ENCODE measurements at places on chromosomes 4 and X.

DNA sequence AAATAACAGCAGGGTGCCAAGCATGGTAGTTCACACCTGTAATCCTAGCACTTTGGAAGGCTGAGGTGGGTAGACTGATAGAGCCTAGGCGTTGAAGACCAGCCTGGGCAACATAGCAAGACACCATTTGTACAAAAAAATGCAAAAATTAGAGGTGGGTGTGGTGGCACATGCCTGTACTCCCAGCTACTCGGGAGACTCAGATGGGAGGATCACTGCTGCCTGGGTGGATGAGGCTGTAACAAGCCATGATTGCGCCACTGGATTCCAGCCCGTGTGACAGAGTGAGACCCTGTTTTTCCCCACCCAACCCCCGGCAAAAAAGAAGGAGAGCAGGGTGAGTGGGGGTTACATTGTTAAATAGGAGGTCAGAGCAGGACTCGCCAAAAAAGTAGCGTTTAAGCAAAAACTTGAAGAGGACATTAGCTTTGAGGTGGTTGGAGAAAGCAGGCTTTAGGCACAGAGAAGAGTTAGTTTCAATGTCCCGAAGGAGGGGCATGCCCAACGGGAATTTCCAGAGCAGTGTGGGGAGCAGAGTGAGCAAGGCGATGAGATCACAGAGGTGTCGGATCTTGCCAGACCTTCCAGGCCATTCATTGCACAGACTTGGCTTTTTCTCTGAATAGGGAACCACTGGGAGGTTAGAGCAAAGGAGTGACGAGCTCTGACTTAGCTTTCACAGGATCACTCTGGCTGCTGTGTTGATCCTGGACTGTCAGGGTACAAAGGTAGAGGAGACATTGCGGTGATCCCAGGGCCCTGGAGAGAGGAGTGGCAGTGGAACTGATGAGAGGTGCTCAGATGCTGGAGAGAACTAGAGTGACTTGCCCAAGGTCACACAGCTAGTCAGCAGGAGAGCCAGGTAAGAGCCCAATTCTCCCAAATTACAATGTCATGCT, 70.6 kb downstream of the TRAPPC11 start:
- no peak for DNase-seq

GRCh38 chrX:153609917-153610835, 11.2 kb upstream of the CCNQ start:
- DNase-seq, result peak; percentile 77

DNA sequence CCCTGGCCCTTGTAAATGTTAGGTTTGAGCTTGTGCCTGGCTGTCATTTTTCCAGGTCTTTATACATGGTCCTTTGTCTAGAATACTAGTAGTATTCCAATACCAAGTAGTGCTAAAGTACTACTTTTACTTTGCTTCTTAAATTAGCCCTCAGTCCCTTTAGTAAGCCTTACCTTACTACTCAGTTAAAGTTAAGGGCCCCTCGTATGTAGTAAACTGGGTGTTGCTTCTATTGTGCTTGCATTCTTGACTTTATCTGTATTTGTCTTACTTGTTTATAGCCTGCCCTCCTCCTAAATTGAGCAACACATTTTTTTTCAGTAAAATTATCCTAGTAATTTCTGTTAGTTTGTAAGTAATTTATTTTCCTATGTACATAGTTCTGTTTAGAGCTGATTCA, 25.2 kb downstream of the CLCN3 start:
- no peak for DNase-seq

- no peak for DNase-seq
These were observed 382.8 kb upstream of the CTSO start for GRCh38 chr4:156336511-156336910.

DNA sequence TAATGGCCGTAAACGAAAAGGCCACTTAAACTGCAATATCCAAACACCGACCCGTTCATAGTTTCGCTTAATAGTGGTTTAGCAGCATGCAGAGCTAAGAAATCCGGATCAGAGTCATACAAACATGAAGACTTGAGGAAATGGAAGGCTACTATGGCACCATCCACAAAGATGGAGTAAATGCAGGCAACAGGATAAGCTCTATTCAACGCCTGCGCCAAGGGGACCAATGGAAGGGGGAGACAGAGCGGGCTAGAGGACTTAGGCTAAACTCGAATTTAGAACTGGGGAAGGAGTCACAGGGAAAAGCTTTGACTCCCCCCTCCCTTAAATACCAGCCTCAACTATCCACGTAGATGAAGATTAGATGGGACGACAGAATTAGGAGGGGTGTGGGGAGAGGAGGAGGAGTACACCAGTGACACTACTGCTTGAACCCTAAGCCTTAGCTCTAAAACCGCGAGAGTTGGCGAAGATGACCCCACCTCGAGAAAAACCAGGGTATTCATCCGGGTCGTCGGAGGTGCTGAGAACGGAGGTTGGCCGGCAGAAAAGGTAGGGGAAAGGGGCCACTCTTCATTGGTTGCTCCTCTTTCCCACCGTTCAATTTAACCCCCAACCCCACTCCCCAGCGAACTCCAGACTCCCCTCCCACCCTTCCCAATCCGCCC, 3.5 kb downstream of the HUWE1 start:
- DNase-seq, result peak; percentile 8

DNA sequence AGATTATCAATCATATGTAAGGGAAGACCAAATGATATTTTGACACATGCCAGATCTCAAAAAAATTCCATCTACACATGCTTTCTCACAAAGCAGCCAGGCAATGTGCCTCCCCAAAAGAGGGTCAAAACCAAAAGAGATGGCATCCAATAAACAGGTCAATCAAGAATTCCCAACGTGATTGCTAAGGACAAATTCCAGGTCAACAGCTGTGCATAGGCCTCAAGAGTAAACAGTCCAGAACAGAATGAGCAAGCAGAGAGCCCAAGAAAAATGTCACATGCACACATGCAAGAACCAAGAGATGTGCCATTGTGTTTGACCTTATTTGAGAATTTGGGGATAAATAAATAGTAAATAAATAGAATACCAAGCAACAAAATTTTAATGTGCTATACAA, 136.7 kb downstream of the APBB2 start:
- no peak for DNase-seq

- no peak for DNase-seq
These were observed 1.7 kb upstream of the GPR143 start for GRCh38 chrX:9767375-9767774.

DNA sequence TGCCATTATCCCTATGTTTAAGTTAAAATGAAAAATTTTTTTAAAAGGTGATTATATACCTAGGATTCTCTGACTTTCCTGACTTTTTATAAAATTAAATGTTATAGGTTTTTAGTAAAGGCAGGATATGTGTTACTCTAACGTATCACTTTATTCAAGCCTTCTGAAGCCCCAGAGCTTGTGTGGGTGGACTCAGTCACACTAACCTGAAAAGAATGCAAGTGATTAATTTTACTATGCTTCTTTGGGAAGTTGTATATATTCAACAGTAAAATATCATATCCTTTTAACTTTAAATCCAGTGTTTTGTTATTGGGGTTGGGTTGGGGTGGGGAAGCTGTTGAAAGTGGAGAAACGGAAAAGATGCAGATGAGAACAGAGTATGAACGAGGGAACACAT, 22.8 kb downstream of the PDLIM3 start:
- DNase-seq, result no peak

- DNase-seq, result no peak
These were observed 687.2 kb downstream of the FAM133A start for GRCh38 chrX:94361241-94361640.

DNA sequence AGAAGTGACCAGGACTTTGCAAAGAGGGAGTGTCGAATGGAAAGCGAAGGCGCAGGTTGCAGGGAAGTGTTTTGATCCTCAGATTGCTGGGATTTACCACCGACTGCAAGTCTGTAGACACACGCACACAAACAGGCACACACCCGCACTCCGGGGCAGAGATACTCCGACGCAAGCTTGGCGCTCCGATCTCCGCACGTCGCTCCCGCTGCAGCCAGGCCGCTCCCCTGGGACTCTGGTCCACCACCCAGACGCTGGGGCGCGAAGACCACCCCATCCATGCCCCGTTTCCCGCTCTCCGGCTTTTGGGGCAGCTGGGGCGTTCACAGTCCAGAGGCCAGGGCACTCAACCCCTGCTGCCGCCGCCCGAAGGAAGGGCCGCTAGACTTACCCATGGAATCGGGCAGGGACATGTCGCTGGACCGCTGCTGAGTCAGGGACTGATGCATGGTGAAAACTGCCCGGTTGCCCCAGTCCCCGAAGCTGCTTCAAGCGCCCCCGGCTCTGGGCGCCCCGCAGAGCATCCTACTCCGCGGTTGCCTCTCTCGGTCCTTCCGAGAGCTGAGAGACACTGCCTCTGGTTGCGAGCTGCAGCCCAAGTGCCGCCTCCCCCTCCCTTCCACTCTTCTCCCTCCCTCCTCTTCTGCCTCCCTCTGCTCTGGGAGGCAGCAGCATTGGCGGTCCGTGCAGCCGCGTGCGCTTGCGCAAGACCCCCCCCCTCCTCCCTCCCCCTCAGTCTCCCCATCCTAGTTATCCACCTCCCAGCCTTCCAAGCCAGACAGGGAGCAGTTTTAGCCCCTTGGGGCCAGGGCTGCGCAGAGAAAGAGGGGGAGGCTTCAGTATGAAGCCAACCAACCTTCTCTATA, at the start of gene TMEM255A:
TSS of gene TMEM255A (minus strand) at position 601 of the 866 bp plus-strand sequence. CDS start at position 449, 152 bp downstream.
- DNase-seq, result peak; percentile 22

GRCh38 chrX:40465735-40466551, 114.8 kb upstream of the ATP6AP2 start:
- DNase-seq, result no peak

DNA sequence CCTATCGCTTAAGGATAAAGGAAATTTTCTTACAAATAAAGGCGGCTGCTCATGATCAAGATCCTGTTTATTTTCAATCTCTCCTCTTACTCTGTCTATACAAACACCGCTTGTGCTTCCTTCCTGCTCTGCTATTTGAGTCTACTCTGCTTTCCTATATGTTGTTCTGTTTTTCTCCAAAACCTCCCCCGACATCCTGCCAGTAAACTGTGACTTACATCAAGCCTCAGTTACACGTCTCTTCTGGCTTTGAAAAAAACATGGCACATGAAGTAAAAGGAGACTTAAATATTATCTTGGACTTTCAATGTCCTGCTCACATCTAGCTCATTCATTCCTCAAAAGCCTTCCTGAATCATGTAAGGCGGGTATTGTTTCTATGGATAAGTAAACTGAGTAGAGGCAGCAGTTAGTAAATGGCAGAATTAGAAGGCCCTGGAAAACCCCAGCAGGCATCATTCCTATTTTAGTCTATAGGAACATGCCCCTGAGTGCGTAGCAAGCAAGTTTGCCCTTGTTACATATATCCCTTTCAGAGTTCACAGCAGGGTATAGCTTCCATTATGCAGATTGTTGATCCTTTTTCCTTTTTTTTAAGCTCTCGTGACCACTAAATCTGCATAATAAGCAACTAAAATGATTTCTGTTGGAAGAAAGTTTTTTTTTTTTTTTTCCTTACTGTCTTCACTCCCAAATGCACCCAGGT, 280.1 kb downstream of the RAPGEF2 start:
- no peak for DNase-seq

DNA sequence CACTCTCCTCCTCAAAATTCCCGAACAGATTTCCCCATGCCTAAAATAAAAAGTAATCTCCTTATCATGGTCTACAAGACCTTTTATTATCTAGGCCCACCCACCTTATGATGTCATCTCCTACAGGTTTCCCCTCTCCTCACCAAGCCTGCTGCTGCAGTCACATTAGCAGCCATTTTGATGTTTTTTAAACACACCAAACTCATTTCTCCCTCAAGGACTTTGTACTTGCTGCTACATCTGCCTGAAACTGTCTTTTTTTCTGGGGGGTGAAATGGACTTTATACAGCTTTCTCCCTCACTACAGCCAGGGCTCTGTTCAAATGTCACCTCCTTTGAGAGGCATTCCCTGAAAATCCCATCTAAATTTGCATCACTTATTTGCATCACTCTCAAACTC, 90.2 kb upstream of the TAB3 start:
- DNase-seq, result no peak

- no peak for DNase-seq
These were observed 231.5 kb downstream of the SLC7A11 start for GRCh38 chr4:138010639-138011038.

DNA sequence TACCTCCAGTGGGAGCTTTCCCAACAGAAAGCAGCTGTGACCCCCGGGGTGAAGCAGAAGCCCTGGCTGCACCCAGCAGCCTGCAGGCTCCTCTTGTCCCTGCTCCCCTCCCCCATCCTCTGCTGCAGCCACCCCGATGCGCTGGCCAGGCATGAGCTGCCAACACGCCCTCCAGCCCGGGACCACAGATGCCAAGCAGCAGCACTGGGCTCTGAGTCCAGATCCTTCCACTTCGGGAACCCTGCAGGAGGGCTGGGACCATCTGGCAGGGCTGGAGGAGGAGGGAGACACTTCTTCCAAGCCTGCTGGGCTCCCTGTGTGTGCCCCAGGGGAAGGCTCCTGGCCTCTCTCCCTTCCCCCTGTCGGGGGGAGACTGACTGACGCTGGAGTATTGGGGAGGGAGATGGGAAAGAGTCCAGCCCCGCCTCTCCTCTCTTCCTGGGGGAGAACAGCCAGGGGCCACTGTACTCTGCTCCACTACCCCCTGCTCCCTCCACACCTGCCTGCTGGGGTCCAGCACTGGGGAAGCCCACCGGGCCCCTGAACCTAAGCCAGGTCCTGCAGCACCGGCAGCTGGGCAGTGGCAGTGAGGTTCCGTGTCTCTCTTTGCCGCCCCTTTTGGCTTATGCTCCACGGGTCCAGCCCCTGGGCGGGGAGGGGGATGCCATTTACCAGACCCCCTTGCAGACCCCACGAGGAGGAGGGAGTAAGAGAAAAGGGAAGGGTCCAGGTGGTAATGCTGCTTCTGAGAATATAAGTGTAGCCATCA, 55.7 kb downstream of the PPP2R2C start:
- peak; percentile 56 for DNase-seq

- DNase-seq, result no peak
These were observed 1012.5 kb upstream of the LCORL start for GRCh38 chr4:19033816-19034733.

DNA sequence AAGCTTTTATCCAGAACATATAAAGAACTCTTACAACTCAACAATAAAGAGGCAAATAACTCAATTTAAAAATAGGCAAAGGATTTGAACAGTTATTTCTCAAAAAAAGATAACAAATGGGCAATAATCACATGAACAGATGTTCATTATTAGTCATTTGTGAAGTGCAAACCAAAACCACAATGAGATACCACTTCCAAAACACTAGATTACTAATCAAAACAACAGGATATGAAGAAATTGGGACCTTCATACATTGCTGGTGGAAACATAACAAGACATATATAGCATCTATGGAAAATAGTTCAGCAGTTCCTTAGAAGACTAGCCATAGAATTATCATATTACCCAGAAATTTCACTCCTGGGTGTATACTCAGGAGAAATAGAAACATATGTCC, 224.6 kb downstream of the FBXO8 start:
- DNase-seq, result no peak

DNA sequence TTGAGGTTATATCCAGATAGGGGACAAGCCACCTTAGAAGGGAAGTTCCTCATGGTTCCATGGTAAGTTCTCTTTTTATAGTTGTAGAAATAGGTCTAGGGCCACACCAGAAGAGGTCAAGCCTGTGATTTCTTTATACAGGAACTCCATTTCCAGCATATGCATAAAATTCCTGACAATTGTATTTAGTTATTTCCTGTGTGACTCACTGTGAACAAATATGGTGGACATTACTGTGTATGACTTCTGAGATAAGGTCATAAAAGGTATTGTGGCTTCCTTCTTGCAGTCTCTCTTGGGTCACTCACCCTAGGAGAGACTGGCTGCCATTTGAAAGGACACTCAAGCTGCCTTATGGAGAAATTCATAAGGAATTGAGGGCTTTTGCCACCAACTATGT, 2.2 kb upstream of the C4orf36 start:
- no peak for DNase-seq

- DNase-seq, result no peak
These were observed 28.5 kb downstream of the EGFL6 start for GRCh38 chrX:13597874-13598273.

All from posterior cingulate gyrus (tissue), 11 donors.